Fibroblast of lung (primary cell): ENCODE measurements at places on chromosomes 2 and 18. TPM values are rescaled to one million over a fixed set of nuclear protein-coding genes. Genes with fewer than 3 reads are reported as not detected.

- H3K4me3 ChIP-seq: no peak overlapping the region
- H3K36me3 ChIP-seq: no peaks in the 10 kb centered on the region
- H3K27ac ChIP-seq: no peak overlapping the region
- H3K27me3 ChIP-seq: no peaks in the 10 kb centered on the region
Observed at GRCh38 chr2:179525340-179525739, 260.7 kb upstream of the SESTD1 start.

Gene CDH2
- 2.0 and 8.7 TPM in 2 replicates for total RNA-seq

Gene UGT1A4
- not detected in 2 replicates for total RNA-seq

GRCh38 chr2:207506426-207506825, 23.3 kb upstream of the CREB1 start:
- H3K36me3 ChIP-seq: no peaks in the 10 kb centered on the region
- H3K4me1 ChIP-seq: peaks cover 16% of the 10 kb centered on the region
- H3K4me3 ChIP-seq: no peak overlapping the region
- H3K27me3 ChIP-seq: no peaks in the 10 kb centered on the region
- no peak for DNase-seq
- peak overlapping the region; percentile 6 for H3K27ac ChIP-seq

Gene ANKRD36C
- 31.1 and 32.9 TPM in 2 replicates for total RNA-seq
